ENCODE measurements at places on chromosomes 1 and 21.

DNA sequence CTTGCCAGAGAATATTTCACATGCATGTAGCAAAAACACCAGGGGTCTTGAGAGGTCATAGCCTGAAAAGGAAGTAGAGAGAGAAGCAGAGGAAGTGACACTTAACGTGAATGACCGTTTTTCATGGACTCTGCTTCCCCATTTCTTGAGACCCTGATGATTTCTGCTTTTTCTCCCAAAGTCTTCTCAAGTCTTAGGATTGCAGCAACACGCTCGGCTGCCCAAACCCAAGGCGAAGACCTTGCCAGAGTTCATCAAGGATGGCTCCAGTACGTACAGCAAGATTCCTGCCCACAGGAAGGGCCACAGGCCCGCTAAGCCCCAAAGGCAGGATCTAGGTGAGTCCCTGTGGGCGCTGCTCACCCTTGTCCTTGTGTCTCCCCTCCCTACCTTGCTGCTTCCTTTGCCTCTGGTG is 12.8 kb downstream of the THEMIS2 start:
- no peak for DNase-seq

- no peak for DNase-seq
Observed at GRCh38 chr21:41065539-41065938, 102.4 kb upstream of the BACE2 start.

DNA sequence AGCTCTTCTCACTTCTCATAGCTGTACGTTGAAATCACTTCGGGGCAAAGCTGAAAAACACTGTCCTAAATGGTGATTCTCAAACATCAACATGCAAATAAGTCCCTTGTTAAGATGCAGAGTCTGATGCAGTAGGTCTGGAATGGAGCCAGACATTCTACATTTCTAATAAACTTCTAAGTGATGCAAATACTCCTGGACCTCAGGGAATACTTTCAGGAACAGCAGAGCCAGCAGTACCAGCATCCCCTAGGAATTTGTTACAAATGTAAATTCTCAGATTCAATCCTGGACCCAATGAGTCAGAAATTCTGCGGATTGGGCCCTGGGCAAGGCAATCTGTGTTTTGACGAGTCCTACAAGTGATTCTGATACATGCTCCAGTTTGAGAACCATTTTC is 152.3 kb downstream of the PCNX2 start:
- no peak for DNase-seq

GRCh38 chr1:228996281-228996680 is 261.0 kb downstream of the RHOU start:
- DNase-seq = no peak

GRCh38 chr1:35592991-35593769 is 20.1 kb downstream of the TFAP2E start:
- DNase-seq = no peak

DNA sequence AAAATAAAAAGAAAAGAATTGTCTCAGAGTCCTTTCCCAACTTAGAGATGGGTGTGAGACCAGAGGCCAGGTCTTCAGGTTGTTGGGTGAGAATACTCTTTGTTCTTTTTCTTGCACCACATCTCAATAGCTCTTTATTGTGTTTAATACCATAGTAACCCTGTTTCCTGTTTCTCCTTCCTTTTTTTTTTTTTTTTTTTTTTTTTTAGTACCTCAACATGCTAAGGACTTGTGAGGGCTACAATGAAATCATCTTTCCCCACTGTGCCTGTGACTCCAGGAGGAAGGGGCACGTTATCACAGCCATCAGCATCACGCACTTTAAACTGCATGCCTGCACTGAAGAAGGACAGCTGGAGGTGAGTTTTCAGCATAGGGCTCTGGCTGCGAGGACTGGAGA is 24.4 kb downstream of the CELF3 start:
- DNase-seq = no peak

- no peak for DNase-seq
Observed at GRCh38 chr1:182580736-182581135, 8.3 kb downstream of the RNASEL start.

GRCh38 chr1:6185635-6186382 is 5.7 kb upstream of the CHD5 start:
- no peak for DNase-seq

GRCh38 chr1:95039360-95040031 is 33.3 kb downstream of the ALG14 start:
- DNase-seq = no peak

GRCh38 chr1:29703596-29704370 is 467.5 kb downstream of the PTPRU start:
- DNase-seq = no peak
